ENCODE measurements at places on chromosomes 2 and 18.

- no peak for DNase-seq
Observed at GRCh38 chr2:140775411-140775810, 1355.4 kb downstream of the LRP1B start.

- DNase-seq: no peak
Observed at GRCh38 chr18:22335731-22336198, 82.0 kb downstream of the CTAGE1 start.

DNA sequence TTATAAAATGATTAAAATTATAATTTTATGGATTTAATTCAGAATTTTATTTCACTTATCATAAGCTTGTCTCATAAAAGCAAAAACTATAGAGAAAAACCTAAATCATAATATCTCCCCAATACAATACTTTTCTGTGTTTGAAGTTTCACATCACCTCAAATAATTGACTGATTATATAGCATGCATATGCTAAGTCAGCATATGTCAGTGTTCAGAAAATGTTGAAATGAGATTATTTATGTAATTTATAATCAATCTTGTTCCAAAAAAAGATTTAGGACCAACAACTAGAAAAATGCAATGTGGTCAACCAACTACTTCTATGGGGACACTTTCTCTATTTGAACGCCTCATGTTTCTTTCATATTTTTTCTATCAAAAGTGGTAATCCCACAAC, 902.6 kb downstream of the CPS1 start:
- DNase-seq: no peak

DNA sequence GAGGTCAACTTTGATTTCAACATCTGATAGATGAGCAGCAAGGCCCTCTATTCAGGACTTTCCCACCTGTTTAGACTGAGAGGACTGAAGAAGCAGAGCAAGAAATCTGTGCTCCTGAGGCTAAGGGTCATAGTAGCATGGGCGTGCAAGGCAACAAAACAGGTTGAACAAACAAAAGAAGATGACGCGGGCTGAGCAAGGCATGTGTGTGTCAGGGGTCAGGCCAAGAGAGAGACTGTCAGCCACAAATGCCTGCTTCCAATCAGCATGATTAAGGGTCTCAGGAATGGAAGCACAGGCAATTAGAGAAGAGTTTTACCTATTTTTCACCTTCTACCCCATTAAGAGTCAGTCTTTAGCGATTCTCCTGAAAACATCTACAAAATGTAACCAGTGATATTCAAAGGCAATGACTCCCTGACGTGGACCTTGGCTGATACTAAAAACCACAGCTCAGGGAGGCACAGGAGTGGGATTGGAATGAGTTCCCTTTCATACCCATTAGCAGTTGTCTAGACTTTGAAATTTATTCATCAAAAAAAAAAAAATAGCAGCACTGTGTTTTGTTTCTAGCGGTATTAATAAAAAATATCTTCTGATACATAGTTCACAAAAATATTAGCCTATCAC, 81.9 kb downstream of the DYNAP start:
- DNase-seq: no peak

GRCh38 chr18:564708-565561, 15.2 kb upstream of the CETN1 start:
- DNase-seq: no peak

DNA sequence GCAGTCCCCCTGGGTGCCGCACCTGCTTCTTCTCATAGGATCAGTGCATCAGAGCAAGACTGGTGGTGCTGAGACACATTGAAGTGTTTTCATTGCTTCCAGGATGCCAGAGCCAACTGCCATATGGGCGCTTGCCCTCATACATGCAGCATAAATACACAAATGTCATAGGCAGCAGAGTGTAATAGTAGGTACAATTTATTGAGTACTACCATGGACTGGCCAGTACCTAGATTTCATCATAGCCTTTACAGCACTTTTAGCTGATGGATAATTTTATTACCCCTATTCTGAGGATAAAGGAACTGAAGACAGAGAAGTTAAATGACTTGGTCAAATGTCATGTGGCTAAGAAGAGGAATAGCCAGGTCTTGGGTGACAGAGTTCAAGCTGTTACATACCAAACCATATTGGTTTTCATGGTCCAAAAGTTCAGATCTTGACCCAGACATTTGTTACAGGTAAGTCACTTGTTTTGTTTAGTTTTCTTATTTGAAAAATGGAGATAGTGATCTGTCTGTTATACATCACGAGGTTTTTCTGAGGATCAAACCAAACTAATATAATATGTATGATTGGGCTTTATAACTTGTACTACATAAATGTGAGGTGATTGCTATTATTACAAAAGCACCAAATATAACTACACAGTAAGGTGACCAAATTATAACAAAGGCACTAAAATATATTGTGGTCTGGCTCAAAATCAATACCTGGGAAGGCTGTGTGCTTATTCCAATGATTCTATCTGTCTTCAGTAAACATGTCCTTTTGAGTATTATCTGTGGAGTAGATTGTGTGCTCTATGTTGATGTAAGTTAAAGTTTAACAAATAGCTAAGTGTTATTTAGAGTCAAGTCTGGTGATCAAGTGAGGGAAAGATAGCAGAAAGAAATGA, 151.9 kb upstream of the CYRIA start:
- no peak for DNase-seq

GRCh38 chr2:26462100-26462499, 15.8 kb downstream of the OTOF start:
- no peak for DNase-seq

- no peak for DNase-seq
Observed at GRCh38 chr2:99325384-99325783, 10.7 kb downstream of the TXNDC9 start.

DNA sequence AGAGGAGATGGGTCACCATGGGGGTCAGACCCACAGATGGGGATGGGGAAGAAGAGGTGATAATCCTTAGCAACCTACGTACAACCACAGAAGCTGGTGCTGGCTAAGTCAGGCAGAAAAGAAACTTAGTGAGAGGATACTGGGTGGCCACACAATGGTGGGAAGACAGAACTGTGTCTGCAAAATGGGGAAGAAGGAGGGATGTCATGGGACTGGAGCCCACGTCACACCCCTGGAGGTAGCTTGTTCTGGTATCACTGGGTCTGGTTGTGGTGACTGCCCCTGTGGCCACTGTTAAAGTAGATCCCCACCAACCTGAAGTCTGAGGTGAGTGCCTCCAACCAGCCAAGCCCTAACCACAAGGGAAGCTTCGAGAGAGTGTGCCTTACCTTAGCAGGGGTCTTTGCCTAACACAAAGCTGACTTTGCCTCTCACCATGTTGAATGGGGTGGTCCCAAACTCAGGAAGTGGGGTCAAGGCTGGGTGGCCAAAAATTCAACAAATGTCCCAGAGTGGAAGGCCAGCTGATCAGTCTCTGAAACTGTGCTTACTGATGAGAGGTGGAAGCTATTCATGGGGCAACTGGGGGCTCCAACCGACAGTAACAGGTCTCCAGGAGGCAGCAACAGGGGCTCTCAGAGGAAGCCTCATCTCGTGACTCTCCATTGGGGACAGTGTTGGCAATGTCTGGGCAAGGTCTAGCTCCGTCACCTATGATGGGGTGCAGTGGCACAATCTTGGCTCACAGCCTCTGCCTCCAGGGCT, 64.8 kb upstream of the SLC1A4 start:
- DNase-seq: no peak

GRCh38 chr18:58966005-58966677, 101.5 kb downstream of the ZNF532 start:
- no peak for DNase-seq

DNA sequence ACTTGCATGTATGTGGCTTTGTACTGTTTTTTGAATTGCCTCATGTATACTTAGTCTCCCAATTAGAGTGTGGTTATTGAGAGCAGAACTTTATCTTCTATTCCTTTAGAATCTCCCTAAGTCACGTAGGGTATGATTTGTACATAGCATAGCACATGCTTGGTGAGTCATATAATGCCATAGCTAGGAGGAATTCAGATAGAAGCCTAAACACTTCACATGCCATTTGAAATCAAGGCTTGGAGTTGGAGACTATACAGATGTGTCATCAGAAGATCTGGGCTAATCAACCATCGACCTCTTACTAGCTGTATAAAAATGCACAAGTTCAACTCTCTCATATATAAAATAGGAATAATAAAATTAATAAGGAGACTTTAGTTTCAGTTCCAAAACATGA, 222.6 kb upstream of the ST6GAL2 start:
- no peak for DNase-seq

GRCh38 chr2:200469708-200470211, 40.1 kb downstream of the KCTD18 start:
- no peak for DNase-seq

GRCh38 chr2:240298117-240298790, 137.2 kb upstream of the GPC1 start:
- no peak for DNase-seq

GRCh38 chr18:50590593-50590992, 30.7 kb downstream of the MAPK4 start:
- DNase-seq: no peak

GRCh38 chr18:66727991-66728390, 124.1 kb upstream of the CDH19 start:
- DNase-seq: no peak

Data from right kidney (tissue), 9 donors.